RWPE1 (cell line): ENCODE measurements at places on chromosomes 1 and 21.
A peak's percentile ranks its signal among the peaks of the same experiment; 100 is the strongest.

DNA sequence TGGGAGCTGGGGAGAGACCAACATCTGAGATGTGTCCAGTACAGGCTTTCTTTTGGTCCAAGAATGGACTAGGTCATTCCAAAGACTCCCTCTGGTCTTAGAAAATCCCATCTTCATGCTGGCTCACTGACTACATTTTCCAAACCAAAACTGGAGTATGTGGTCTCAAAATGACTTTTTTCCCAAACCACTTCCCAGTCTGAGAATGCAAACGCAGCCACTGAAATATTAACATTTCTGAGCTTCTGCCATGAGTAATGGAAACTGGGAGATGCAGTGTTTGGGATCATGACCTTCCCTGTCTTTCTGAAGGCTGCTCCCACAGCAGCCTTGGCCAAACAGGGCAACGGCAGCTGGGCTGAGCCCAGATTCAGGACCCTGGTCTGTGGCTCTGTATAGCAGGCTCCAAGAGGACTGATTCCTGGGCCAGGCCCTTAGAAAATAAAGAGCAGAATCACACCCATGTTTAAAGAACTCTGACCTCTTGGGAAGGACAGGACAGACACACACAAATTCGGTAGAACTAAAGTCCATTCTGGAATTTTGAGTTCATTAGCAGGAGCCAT, 62.1 kb upstream of the CNTN2 start:
- DNase-seq: no peak

GRCh38 chr1:24743404-24744211, 1.6 kb upstream of the CLIC4 start:
- DNase-seq: peak; percentile 35

DNA sequence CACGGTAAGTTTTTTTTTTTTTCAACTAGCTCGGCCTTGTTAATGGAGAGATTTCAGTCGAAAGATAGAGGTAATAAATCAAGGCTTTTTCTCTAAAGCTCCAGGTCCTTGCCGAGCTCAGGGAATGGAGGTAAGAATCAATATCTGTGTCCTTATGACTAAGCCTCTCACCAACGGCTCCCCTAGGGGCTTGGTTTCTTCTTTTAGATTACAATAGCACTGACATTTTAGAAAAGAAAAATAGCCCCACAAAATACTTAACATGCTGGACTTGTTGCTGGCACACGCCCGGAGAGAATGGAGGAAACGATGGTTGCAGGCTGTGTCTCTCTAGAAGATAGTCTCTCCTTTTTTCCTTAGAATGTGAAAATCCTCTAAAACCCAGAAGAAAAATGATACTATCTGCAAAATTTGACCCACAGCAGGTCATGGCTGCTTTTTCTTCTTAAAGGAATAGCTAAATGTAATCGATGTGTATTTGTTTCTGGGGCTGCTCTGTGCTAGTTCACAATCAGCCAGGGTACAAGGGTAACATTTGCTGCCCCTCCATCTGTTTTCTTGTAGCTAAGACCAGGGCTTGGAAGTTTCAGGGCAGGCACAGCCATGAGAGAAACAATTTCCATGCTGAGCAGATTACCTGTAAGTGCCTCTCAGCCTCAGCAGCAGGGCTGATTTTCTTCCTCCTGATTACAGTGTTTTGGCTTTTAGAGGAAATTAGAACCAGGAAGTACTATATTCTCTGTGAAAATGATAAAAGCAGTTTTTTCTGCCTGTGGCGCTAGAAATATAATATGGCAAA, 86.2 kb upstream of the GNG12 start:
- no peak for DNase-seq

GRCh38 chr1:89529196-89529595, 4.6 kb downstream of the LRRC8B start:
- DNase-seq: no peak

- DNase-seq: peak; percentile 65
These were observed 27.5 kb downstream of the ERG start for GRCh38 chr21:38470755-38471154.

DNA sequence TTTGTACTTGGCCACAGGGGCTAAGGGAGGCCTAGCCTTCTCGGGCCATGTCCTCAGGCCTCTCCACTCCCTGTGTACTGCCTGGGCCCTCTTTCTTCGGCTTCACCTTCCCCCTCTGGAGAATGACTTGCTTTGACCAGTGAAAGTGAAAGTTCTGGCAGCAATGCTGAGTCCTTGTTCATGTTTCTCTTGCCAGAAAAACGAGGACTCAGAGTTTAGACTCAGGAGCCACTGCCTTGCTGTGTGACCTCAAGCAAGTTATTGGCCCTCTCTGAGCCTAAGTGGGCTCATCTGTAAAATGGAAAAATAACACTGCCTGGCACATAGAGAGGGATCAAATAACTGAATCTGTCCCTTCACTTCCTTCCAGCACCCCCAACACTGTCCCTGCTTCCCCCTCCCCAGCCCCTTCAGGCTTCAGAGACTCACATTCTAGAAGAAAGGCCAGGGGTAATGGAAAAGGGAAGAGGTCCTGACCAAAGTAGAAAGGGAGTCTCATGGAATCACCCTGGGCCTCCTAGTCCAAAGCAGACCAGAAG, 1.5 kb downstream of the C1QA start:
- no peak for DNase-seq

- no peak for DNase-seq
These were observed 9.6 kb upstream of the SLC25A34 start for GRCh38 chr1:15726508-15726907.

DNA sequence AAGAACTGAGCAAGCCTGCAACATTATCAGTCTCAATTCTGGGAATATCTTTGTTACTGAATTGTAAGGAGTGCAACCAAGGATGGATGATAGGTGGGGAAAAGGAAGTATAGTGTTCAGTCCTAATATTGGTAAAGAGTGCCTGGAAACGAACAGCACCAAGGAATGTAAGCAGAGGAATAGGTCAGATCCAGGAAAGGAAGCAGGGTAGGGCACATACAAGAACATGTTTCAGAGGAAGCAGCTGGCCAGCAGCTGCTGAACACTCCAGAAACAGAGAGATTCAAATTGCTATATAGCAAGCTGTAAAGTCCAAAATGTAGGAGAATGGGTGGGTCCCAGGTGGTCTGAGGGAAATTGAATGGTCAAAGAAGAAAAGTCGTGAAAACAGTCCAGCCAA, 37.9 kb downstream of the CRB1 start:
- DNase-seq: no peak
